HFFc6 (cell line): ENCODE measurements at places on chromosomes 1 and 21. TPM values are rescaled to one million over a fixed set of nuclear protein-coding genes. Genes with fewer than 3 reads are reported as not detected.

- no peak overlapping the region for H3K27ac ChIP-seq
- H3K4me1 ChIP-seq = no peaks in the 10 kb centered on the region
- H3K27me3 ChIP-seq = no peaks in the 10 kb centered on the region
- H3K36me3 ChIP-seq = no peaks in the 10 kb centered on the region
- no peak for DNase-seq
Measured at GRCh38 chr1:180888870-180889269, 23.8 kb upstream of the KIAA1614 start.

- peaks cover 12% of the 10 kb centered on the region for H3K36me3 ChIP-seq
- no peaks in the 10 kb centered on the region; the same call in 1 of the 2 replicates for H3K27me3 ChIP-seq
- H3K4me3 ChIP-seq = no peak overlapping the region
- H3K4me1 ChIP-seq = no peaks in the 10 kb centered on the region
Measured at GRCh38 chr1:244053831-244054230, 2.7 kb downstream of the ZBTB18 start.

DNA sequence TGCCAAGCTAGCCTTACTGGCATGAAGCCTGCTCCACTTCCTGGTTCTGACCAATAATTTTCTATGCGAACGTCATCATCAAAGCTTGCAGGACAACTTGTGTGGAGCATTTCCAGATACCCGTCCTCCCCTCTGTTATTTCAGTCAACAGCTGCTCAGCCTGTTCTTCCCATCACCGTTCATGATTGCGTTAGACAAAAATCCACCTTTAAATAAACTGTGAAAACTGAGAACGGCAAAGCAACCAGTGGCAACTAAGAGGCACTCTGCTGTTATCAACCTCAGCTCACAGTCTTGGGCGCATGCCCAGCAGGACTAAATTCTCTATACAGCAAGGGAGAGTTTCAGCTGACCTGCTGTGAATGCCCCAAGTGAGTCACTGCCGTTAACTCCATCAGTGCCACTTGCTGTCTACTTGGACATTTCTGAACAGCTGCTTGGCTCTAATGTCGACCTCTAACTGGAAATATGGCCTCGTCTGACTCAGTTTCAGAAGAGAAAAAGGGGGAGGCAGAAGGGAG lies 207.4 kb upstream of the RUNX1 start:
- no peaks in the 10 kb centered on the region for H3K36me3 ChIP-seq
- peak overlapping the region; percentile 79 for H3K4me3 ChIP-seq
- peak overlapping the region; percentile 87 for H3K27ac ChIP-seq
- peaks cover 72% of the 10 kb centered on the region for H3K4me1 ChIP-seq

GRCh38 chr1:235708390-235708962 lies 58.9 kb upstream of the GNG4 start:
- no peaks in the 10 kb centered on the region for H3K27me3 ChIP-seq
- H3K27ac ChIP-seq = peak overlapping the region; percentile 80
- H3K4me3 ChIP-seq = no peak overlapping the region
- DNase-seq = peak; percentile 46
- H3K36me3 ChIP-seq = peaks cover 16% of the 10 kb centered on the region

The DEPDC1 gene
- total RNA-seq = 15.9 to 40.3 TPM (median 33.4 TPM) in 3 replicates

The CFHR4 gene
- total RNA-seq = not detected in 2 replicates

- H3K4me3 ChIP-seq = no peak overlapping the region
- no peaks in the 10 kb centered on the region for H3K36me3 ChIP-seq
- no peak overlapping the region for H3K27ac ChIP-seq
- no peaks in the 10 kb centered on the region for H3K4me1 ChIP-seq
Measured at GRCh38 chr1:186306533-186306932, 68.5 kb downstream of the TPR start.

The MNDA gene
- total RNA-seq = not detected in 3 replicates

The KCNN3 gene
- not detected in 3 replicates for total RNA-seq

DNA sequence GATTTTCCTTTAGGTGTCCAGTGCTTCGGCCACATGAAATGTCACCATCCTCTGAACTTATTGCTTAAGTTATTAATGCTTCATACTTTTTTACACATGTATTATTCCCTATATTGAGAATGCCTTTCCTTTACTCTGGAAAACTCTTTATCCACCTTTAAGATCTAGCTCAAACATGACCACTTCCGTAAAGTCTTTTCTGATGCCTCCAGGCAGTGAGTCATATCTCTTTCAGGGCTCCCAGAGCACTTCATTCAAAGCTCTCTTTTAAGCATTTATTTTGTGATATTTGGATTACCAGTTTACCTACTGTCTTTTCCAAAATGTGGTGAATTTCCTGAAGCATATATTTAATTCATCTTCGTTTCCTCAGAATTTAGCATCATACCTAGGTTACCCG lies 178.9 kb downstream of the HS2ST1 start:
- H3K27ac ChIP-seq = peak overlapping the region; percentile 59
- DNase-seq = peak; percentile 73
- H3K27me3 ChIP-seq = no peaks in the 10 kb centered on the region; the same call in 1 of the 2 replicates
- H3K4me3 ChIP-seq = peak overlapping the region; percentile 33; the same call in 1 of the 2 replicates
- H3K36me3 ChIP-seq = no peaks in the 10 kb centered on the region

GRCh38 chr1:212167098-212167497 lies 118.1 kb upstream of the PPP2R5A start:
- peaks cover 16% of the 10 kb centered on the region for H3K4me1 ChIP-seq
- DNase-seq = no peak
- H3K4me3 ChIP-seq = no peak overlapping the region
- H3K27me3 ChIP-seq = 0 out of 2 replicates have a peak, but pooled peaks cover 1% of the 10 kb centered on the region

The LRRC53 gene
- total RNA-seq = not detected in 3 replicates

DNA sequence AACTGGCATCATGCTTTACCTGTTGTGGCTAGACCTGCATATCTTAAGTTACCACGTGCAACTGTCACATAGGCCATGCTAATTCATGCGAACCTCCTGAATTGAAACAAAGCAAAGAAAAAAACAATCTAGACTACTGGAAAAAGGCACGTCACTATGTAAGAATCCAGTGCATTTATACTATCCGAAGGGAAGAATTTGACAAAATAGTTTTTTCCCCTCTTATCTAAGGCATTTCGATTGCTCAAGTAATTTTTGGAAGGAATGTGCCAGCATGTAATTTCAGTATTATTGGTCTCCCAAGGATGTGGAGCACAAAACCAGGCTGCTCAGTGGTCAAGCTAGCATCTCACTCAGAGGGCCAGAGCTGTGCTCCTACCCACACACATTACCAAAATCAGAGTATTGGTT lies 31.5 kb upstream of the C1orf198 start:
- no peak overlapping the region for H3K4me3 ChIP-seq
- peak overlapping the region; percentile 51; the same call in 1 of the 2 replicates for H3K27ac ChIP-seq
- peaks cover 10% of the 10 kb centered on the region; the same call in 1 of the 2 replicates for H3K4me1 ChIP-seq
- peaks cover 4% of the 10 kb centered on the region; the same call in 1 of the 2 replicates for H3K27me3 ChIP-seq
- no peaks in the 10 kb centered on the region for H3K36me3 ChIP-seq

DNA sequence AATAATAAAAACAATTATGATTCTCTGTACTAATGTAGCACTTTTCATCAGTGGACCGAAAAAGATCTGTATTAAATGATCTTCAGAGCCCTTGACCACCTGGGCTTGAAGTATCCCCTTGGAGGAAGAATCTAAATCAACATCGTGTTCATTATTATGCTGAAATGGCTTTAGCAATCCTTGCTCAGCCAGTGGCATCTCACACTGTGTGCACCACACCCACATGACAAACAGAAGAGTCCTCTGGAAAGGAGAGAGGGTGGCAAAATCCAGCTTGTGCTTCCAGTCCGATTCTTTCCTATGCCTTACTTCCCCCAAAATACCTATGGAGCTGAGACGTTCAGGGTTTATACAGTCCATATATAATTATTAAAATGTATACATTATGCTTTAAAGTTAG lies 318.5 kb upstream of the RUNX1 start:
- no peaks in the 10 kb centered on the region for H3K36me3 ChIP-seq
- DNase-seq = no peak
- H3K4me1 ChIP-seq = peaks cover 16% of the 10 kb centered on the region

DNA sequence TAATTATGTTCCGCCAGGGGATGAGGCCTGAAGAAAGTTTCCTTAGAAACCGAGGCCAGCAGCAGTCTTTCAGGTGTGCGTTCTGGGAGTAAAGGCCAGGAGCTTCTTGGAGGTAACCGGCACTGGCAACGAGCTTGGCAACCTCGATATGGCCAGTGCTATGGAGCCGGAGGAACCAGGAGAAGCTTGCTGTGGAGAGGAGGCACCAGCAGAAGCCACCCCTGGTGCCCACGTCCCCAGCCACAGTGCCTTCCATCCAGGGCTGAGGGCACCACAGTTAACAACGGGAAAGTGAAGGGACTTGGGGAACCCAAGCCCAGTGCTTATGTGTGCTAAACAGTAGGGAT lies 41.5 kb upstream of the LIN9 start:
- H3K36me3 ChIP-seq = no peaks in the 10 kb centered on the region
- H3K4me1 ChIP-seq = no peaks in the 10 kb centered on the region
- H3K4me3 ChIP-seq = no peak overlapping the region
- no peak overlapping the region for H3K27ac ChIP-seq
- DNase-seq = no peak
- peaks cover 10% of the 10 kb centered on the region for H3K27me3 ChIP-seq

- no peak overlapping the region for H3K4me3 ChIP-seq
- H3K36me3 ChIP-seq = no peaks in the 10 kb centered on the region
- H3K27me3 ChIP-seq = no peaks in the 10 kb centered on the region; the same call in 1 of the 2 replicates
- H3K27ac ChIP-seq = no peak overlapping the region
Measured at GRCh38 chr1:10437052-10437451, 6.8 kb downstream of the CENPS start.

- H3K4me1 ChIP-seq = peaks cover 7% of the 10 kb centered on the region
- no peak for DNase-seq
- H3K27ac ChIP-seq = no peak overlapping the region
- no peak overlapping the region for H3K4me3 ChIP-seq
- H3K36me3 ChIP-seq = peaks cover 9% of the 10 kb centered on the region; the same call in 1 of the 2 replicates
- H3K27me3 ChIP-seq = peaks cover 5% of the 10 kb centered on the region
Measured at GRCh38 chr1:230694991-230695390, 18.9 kb downstream of the AGT start.

DNA sequence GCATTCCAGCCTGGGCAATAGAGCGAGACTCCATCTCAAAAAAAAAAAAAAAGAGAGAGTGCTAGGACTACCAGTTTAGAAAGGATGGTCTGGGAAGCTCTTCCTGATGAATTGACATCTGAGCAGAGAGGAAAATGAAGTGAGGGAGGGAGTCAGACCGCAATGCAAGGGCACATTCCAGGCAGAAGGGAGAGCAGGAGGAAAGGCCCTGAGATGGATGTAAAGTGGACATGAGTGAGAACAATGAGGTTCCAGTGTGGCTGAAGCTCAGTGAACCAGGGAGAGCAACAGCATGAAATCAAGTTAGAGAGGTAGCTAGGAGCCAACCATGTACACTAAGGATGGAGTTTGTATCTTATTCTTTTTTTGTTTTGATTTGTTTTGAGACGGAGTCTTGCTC lies 55.9 kb upstream of the SPOCD1 start:
- peaks cover 10% of the 10 kb centered on the region for H3K27me3 ChIP-seq
- no peaks in the 10 kb centered on the region for H3K36me3 ChIP-seq
- no peak for DNase-seq
- no peak overlapping the region for H3K27ac ChIP-seq
